ENCODE measurements at places on chromosomes 6 and 20.

GRCh38 chr6:124941259-124941658 is 21.0 kb upstream of the RNF217 start:
- DNase-seq: no peak

GRCh38 chr6:155521719-155522118 is 66.1 kb upstream of the NOX3 start:
- no peak for DNase-seq

- no peak for DNase-seq
Observed at GRCh38 chr20:39004508-39004907, 42.4 kb downstream of the DHX35 start.

DNA sequence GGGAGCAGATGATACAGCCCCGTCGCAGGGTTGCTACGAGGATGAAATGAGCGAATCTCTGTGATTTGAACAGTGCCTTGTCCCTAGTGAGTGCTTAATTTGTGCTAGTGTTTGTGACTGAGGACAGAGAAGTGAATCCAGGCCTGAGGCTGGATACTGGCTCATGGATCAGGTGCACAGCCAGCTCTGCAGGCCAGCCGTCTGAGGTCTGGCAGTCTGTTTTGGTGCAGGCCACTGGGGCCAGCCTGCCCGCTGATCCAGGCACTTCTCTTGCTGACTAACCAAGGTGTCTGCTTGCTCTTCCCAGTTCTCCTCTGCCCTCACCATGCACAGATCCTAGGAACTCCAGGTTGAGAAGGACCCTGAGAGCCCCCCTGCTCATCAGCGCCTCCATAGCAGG is 181.0 kb downstream of the LRFN2 start:
- no peak for DNase-seq

DNA sequence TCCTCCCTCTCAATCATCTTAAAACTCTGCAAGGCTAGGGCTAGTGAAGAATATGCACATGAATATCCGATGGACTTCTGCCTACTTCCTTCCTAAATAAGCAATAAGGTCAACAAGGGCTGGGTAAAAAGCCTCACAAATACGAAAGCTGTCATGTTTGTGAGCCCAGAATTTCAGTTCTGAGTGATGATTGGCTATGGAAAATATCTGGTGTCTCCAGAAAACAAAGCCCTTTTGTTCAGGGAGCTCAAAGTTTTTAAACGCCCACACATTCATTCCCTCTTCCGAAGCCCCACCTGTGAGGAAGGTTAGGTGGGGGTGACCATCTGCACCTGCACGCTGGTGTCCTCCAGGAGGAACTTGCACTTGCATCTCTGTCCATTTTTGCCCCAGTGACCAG is 126.9 kb upstream of the ARMC2 start:
- DNase-seq: no peak

- no peak for DNase-seq
Observed at GRCh38 chr6:119303164-119303887, 46.2 kb downstream of the MAN1A1 start.

DNA sequence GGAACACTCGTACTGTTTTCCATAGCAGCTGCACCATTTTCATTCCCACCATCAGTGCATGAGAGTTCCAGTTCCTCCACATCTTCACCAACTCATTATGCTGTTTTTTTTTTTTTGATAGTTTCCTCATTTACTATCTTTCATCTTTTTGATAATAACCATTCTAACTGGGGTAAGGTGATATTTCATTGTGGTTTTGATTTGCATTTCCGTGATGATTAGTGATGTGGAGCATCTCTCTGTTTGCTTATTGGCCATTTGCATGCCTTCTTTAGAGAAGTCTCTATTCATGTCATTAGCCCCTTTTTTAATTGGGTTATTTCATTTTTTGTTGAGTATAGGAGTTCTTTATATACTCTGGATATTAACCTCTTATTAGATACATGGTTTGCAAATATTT is 25.9 kb downstream of the ACTR5 start:
- DNase-seq: no peak

DNA sequence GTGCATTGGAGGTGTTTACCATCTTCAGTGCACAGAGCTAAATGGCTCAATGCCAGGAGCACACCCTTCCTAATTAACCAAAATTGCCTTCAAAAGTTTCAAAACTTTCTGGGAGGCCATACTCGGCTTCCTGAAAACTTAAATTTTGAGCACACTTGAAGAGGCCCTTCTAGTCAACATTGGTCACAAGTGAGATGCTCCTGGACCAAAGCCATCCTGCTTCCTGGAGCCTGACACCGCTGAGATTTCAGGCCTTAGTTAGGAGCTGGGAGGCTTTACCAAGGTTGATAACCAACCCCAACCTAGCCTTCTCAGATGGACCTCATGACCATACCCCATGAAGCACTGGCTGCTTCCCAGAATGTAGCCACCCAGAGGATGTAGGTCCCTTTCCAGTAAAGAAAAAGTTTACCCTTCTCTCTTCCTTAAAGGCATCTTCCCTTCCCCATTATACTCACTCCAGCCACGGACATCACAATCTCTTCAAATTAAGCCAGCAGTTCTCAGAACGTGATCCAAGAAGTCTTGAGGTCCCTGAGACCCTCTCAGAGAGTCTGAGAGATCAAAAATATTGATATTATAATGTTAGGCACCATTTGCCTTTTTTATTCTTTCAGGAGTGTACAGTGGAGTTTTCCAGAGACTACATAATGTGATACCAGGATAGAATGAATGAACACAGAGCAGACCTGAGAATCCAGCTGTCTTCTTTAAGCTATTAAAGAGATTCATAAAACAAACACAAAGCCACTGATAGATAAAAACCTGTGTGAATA is 32.8 kb upstream of the SPTLC3 start:
- no peak for DNase-seq

DNA sequence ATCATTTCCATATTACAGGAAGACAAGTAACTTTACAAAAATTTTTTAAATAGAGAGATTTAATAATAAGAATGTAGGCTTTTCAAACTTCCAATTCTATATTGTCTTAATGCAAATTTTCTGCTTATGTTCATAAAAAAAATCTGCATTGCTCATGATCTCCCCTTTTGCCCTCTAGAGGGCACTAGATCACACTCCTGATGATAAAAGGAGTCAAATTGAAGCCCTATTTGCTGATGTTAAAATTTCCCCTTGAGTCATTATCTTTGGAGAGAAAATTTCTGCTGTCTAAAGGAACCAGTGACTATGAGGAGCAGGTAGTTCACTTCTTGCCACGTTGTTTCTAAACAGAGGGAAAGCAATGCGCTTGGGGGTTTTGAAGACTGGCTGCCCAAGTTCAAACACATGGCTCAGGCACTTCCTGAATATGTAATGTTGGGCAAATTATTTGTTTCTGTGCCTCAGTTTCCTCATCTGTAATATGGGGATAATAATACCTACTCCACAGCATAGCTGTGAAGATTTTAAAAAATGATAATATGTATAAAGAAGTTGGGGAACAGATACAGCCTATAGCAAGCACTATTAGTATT is 874.2 kb downstream of the TFAP2A start:
- DNase-seq: peak; percentile 58

GRCh38 chr20:5696011-5696559 is 54.1 kb upstream of the SHLD1 start:
- DNase-seq: no peak

DNA sequence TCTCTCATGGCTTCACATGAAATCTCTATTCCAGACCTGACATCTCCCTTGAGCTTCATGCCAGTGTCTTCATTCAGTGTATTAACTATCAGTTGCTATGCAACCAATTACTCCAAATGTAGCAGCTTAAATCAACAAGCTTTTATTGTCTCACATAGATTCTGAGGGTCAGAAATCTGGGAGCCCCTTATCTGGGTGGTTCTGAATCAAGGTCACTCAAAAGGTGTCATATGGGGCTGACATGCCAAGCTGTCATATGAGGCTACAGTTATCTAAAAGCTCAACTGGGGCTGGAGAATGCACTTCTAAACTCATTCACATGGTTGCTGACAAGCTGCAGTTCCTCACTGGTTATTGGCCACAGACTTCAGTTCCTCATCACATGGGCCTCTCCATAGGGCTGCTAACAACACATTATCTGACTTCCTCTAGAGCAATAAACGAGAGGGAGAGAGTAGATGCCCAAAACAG is 7.3 kb upstream of the CGA start:
- no peak for DNase-seq

GRCh38 chr20:37144856-37145404 is 34.2 kb upstream of the RPN2 start:
- DNase-seq: no peak

DNA sequence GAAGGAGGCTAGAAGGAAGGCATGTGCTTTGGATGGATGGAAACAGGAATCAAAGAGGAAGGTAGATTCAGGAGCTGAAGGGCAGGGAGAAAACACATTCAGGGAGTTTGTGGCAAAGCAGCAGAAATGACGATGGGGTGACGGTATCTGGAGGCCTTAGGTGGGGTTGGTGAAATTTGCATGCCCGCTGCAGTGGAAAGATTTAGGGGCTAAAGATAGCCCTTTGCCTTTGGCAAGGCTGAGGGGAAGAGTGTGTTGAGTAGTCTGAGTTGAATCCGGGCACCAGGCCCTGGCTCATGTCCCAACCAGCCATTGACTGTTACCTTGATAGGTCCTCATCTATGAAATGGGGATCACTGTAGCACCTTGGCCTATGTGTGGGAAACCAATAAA is 1.3 kb downstream of the GZF1 start:
- DNase-seq: peak; percentile 22

GRCh38 chr20:6519556-6519955 is 247.9 kb upstream of the BMP2 start:
- peak; percentile 59 for DNase-seq

GRCh38 chr6:139271056-139271455 is 20.7 kb downstream of the TXLNB start:
- DNase-seq: peak; percentile 85

DNA sequence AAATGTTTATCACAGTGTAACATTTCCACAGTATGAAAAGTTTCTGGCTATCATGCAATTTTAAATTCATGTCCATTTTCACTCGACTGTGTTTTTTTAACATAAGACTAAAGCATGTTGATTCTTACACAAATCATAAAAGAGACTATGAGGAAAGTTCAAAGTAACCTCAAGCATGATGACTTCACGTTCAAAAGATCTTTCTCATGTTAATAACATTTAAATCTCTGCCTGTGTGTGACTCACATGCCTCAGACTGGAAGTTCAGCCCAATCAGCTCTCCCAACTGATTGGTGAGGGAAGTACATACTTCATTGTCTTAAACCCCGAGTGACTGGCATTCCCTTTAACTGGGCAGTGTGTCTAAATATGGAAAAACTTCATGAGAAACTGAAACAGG is 37.4 kb downstream of the ATXN1 start:
- peak; percentile 93 for DNase-seq

- DNase-seq: no peak
Observed at GRCh38 chr20:23917024-23917725, 37.6 kb upstream of the CST5 start.

DNA sequence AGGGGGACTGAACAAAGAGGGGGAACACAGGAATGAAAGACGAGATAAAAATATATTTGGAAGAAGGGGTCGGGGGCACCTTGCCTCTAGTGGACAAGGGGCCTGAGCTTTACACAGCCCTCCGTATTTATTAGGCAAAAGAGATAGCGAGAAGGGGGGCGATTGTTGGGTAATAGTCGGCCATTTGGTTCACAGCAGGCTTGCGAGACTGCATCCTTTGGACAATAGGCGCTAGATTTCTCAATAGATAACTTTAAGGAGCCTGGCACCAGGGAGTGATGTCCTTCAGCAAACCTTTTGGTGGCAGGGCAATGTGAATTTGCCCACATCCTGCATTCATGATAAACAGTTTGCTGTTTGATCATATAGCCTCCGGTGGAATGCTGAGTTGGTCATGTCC is 3.0 kb upstream of the NANP start:
- DNase-seq: no peak

- no peak for DNase-seq
Observed at GRCh38 chr20:13166011-13166410, 55.1 kb upstream of the ISM1 start.

DNA sequence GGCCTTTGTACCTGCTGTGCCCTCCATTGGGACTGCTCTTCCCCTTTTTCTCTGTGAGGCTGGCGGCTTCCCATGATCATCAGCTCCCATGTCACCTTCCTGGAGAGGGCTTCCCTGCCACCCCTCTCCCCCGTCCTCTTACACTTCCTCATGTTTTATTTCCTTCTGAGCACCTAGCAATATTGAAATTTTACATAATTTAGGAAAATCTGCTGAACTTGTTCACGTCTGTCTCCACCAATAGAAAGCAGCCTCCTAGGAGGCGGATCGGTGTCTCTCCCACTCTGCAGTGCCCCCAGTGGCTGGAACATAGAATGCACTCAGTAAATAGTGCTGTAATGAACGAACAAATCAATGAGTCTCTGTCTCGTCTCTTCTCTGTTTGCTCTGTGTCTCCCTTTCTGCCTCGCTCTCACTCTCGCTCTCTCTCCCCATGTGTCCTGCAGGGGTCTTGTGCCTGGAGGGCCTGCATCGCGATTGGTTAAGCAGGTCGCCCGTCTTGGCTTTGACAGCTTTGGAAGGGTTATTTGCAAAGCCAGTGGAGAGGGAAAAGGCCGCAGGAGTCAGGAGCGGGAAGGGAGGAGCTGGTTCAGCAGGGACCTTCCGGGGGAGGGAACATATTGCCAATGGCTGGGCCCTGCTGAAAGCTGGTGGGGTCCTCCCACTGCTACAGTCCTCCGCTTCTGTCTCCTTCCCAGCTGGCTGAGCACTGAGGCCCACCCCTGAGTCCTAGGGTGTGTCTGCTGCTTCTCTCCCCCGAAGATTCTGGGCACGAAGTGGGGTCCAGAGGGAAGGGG is 12.1 kb upstream of the OCSTAMP start:
- peak; percentile 80 for DNase-seq

- no peak for DNase-seq
Observed at GRCh38 chr20:44112889-44113617, 73.9 kb downstream of the JPH2 start.

DNA sequence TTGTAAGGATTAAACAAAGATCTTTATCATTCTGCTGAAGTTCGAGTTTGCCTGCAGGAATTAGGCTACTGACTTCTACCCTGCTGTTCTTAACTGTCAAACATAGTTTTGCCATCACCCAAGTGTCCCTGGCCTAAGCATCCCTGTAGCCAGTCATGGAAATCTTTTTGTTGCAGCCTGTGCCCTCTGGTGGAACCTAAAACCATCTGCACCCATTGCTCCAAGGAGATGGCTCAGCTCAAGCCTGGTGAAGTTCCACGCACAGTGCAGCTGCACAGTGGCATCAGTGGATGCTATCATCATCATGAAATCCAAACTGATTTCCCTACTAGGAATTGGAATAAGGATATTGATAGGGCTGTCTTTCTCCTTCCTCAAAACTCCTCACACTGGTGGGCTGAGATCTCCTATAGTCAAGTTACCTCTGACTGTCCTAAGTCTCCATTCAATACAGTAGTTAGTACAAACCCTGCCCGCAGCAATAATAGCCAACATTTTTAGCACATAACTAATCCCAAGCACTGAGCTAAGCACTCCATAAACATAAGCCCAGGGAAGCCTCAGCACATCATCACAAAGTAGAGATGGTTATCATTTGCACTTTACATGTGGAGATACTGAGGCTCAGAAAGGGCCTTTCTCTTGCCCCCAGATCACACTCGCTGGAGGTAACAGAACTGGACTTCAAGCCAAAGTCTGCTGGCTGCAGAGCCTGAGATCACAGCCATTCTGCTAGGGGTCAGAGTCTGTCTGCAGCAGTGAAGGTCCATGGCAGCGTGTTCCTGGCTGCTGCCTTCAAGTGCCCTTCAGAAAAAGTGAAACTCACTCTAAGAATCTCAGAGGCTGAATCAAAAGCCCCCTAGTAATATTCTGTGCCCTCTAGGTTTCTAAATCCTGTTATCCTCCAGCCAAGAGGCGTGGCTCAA is 77.2 kb upstream of the MC3R start:
- peak; percentile 55 for DNase-seq

Measured in astrocyte of the hippocampus (primary cell).